ENCODE measurements at places on chromosomes 12 and 14.

GRCh38 chr12:106551410-106551809 is 31.4 kb upstream of the RFX4 start:
- no peak for DNase-seq

- peak; percentile 40 for DNase-seq
Observed at GRCh38 chr14:100304825-100305323, 1.4 kb downstream of the SLC25A29 start.

DNA sequence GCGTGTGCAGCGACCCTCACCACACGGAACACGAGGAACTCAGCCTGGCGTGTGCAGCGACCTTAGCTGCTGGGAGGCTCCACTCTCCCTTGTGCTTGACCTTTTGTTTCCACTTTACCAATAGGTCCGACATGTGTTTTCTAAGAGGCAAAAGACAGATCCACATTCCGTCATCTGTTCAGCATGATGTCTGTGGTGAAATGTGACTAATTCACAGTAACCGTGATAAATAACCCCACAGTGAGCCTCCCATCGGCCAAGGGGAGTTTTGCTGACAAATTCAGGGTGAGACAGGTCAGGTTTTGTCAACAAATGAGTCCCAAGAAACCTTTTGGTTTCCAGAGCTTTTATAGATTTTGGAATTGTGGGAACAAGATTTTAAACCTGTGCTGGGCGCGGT is 55.9 kb downstream of the MOK start:
- peak; percentile 19 for DNase-seq

DNA sequence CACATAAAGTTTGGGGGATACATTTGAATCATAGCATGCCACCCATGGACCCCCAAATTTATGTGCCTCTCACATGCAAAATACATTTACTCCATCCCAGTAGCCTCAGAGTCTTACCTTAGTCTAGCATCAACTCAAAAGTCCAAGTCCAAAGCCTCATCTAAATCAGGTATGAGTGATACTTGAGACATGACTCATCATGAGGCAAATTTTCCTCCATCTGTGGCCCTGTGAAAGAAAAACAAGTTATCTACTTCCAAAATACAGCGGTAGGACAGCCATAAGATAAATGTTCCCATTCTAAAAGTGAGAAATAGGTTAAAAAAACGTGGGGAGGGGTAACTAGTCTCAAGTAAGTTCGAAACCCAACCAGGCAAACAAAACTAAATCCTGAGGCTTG is 444.2 kb downstream of the SNAPC1 start:
- DNase-seq: no peak
